Sigmoid colon (tissue), 7 donors: ENCODE measurements at places on chromosomes 13 and 19. TPM values are rescaled to one million over a fixed set of nuclear protein-coding genes. Genes with fewer than 3 reads are reported as not detected.
A peak's percentile ranks its signal among the peaks of the same experiment; 100 is the strongest.

The TTC9B gene
- total RNA-seq: 1.1 TPM

DNA sequence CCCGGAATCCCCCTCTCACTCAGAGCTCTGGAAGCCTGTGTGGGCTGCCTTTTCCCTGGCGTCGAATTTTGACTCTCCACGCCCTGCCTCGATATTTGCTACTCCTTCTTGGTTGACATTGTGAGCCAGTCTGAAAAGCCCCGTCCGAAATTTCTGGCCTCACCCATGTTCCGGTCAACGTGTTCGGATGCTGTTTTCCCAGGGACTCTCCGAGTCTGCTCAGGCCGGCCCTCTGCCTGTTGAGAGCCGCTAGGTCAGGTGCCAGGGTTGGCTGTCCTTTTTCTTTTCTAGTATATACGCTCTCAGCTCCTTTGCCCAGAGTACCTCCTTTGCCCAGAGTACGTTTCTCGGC lies 6.8 kb upstream of the DGKH start:
- peak overlapping the region; percentile 59 for H3K4me3 ChIP-seq
- H3K4me1 ChIP-seq: peaks cover 19% of the 10 kb centered on the region
- peak; percentile 86 for DNase-seq
- peak overlapping the region; percentile 99 for H3K27ac ChIP-seq
- H3K36me3 ChIP-seq: no peaks in the 10 kb centered on the region
- H3K27me3 ChIP-seq: no peaks in the 10 kb centered on the region

GRCh38 chr13:113671066-113672001 lies 4.3 kb downstream of the GRK1 start:
- DNase-seq: peak; percentile 62
- no peaks in the 10 kb centered on the region for H3K27me3 ChIP-seq
- no peaks in the 10 kb centered on the region for H3K4me1 ChIP-seq
- H3K4me3 ChIP-seq: no peak overlapping the region
- H3K36me3 ChIP-seq: no peaks in the 10 kb centered on the region
- no peak overlapping the region for H3K27ac ChIP-seq

- no peak overlapping the region for H3K4me3 ChIP-seq
- no peak for DNase-seq
- H3K27ac ChIP-seq: no peak overlapping the region
- H3K36me3 ChIP-seq: no peaks in the 10 kb centered on the region
Measured at GRCh38 chr19:6440905-6441304, 7.3 kb upstream of the SLC25A41 start.
